ENCODE measurements at places on chromosomes 5 and 9.

DNA sequence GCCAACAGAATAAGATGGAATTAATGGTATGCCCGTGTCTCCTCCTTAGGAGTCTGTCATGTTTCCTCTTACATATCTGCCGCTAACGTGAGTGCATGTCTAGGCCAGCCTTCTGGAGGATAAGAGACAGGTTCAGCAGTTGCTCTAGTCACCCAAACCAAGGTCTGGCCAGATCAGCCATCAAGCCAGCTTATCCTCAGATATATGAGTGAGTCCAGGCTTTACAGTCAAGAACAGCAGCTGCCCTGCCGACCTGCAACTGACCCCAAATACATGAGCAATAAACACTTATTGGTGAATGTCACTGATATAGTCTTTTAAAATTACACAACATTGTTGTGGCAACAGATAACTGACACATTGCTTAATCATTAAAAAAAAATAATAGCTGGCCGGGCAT lies 123.5 kb downstream of the TSSK1B start:
- no peak for DNase-seq

DNA sequence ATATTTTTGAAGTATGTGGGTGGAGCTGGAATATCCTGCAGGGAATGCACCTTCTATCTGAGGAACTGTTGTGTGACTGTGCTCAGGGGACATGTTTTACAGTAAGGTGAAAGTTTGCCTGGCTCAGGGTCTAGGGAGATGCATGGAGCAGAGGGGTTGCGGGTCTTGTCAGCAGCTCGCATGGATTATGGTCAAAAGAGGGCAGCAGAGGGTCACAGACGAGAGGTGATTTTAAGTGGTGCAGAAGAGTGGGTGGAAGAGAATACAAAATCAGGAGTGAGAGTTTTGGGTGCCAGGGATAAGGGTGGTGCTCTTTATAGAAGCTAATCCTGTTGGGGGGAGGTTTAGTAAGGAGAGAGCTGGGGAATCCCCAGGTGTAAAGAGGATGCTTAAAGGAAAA lies 53.5 kb upstream of the GRIN3A start:
- DNase-seq = peak; percentile 46

GRCh38 chr5:39093352-39093751 lies 19.2 kb upstream of the RICTOR start:
- no peak for DNase-seq

DNA sequence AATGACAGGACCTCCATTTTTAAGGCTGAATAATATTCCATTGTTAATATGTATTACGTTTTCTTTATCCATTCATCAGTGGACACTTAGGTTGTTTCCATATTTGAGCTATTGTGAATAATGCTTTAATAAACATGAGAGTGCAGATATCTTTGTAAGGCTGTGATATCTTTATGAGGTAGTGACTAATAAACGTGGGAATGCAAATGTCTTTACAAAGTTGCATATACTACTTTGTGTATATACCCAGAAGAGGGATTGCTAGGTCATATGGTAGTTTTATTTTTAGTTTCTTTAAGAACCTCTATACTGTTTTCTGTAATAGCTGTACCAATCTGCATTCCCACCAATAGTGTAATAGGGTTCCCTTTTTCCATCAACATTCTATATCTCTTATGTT lies 148.7 kb downstream of the FOCAD start:
- DNase-seq = no peak

GRCh38 chr5:139787257-139787567 lies 8.4 kb upstream of the PSD2 start:
- no peak for DNase-seq

DNA sequence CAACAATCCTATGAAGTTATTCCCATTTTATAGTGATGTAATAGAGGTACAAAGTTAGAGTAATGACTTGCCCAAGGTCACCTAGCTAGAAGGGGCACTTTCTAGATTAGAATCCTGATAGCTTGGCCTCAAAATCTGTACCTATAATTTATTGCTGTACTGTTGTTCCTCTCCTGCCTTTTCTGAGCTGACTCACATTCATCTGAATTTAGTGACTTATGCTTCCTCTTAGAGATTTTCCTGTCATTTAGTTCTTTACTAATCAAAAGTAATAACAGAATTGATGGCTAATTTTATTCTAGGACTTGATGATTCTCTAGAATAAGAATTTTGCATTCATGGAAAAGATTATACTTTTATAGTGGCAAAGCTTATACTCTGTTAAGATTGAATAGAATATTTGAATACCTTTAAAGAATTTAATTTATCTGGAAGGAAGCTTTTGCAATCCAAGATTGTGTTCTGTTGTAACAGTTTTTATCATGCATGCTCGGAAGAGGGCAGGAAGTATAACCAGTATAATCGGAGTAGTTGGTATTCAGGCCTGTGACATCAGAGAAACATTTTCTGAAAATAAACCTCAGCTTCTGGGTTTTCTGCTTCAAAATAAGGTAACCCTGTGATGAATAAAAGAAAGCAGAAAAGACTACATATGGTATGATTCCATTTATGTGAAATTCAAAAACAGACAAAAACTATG lies 21.3 kb downstream of the CYSTM1 start:
- DNase-seq = no peak

DNA sequence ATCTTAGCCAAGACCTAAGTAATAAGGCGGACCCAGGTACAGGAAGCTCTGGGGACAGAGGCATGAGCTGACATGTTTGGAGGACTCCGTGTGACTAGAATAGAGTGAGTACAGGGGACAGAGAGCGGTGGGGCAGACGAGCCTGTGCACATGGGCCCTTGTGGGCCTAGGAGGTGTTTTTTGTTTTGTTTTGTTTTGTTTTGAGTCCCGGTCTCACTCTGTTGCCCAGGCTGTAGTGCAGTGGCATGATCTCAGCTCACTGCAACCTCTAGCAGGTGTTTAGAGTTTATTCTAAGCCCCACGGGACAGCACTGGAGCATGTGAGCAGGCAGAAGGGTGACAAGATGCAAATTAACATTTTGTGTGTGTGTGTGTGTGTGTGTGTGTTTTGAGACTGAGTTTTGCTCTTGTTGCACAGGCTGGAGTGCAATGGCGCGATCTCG lies 3.1 kb upstream of the EEIG1 start:
- DNase-seq = no peak

DNA sequence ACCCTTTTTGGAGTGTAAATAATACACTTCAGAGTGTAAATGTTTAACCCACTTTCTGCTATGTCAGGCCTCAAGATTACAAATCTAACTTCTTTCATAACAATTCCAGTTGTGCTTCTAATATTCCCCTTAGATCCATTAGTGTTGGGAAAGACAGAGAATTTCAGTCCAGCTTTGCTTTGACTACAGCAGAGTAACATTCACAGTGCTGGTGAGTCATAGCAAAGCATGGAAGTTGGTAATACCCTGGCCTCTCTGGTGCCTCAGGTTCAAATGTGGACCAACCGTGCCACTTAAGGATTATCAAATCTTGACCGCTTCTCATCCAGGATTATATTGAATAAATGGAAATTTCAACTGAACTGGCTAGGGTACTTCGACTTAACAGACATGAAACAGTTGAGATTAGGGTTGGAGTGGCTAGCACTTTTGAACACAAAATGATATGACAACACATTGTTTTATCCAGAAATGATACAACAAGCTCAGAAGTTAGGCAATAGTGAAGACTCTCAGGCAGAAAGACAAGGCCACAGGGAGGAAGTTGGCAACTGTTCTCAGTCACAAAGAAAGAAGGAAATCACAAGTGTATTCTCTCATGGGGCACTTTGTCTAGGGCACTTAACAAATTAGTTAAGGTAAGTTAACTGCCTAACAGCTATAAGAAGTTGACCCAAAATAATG lies 24.4 kb upstream of the RASA1 start:
- no peak for DNase-seq

- no peak for DNase-seq
Measured at GRCh38 chr5:8471581-8471980, 602.6 kb downstream of the MTRR start.

GRCh38 chr5:54234304-54234933 lies 76.0 kb downstream of the ARL15 start:
- DNase-seq = no peak

GRCh38 chr5:29899583-29899982 lies 1293.9 kb upstream of the CDH6 start:
- DNase-seq = no peak

DNA sequence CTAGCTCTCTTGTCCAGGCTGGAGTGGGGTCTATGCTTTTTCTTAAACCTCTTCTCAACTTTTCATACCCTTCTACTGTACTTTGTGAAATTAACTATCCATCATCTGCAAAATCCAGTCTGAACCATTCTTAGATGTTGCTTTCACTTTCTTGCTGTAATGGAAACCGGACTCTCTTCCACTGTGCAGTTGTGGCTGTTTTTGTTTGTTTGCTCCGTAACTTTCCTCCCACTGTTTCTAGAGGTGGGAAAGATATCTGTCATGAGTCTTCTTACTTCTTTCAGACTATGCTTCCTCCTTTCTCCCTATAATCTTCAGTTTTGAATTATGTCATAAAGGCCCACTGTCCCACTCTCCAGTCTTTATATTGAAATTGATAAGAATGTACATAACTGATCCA lies 6.5 kb downstream of the TNPO1 start:
- DNase-seq = no peak

DNA sequence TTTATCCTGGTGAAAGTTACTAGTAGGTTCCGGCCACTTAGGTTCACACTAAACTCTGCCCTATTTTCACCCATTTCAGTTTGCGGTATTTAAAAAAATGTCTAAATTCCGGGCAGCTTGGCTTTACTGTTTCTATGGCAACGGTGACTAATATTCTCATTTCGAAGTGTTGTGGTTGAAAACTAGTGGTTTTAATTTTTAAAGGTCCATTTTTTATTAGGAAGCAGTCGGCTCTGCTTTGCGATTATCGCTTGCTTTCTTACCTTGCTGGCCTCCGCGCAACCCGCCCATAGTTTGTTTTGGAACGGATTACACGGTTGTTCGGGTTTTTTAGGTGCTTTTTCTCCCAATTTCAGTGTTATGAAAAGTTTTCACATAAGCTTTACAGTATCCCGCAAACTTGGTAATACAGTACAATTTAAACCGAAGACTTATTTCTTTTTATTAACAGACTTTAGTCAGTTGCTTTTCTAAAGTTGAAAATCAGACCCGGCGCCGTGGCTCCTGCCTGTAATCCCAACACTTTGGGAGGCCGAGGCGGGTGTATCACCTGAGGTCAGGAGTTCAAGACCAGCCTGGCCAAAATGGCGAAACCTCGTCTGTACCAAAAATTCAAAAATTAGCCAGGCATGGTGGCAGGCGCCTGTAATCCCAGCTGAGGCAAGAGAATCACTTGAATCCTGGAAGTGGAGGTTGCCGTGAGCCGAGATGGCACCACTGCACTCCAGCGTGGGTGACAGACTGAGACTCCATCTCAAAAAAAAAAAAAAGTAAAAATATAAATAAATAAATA lies 1.6 kb downstream of the KDM4C start:
- peak; percentile 15 for DNase-seq

GRCh38 chr9:37564916-37565315 lies 11.3 kb downstream of the FBXO10 start:
- DNase-seq = no peak

GRCh38 chr5:77882670-77883257 lies 106.6 kb upstream of the TBCA start:
- no peak for DNase-seq

DNA sequence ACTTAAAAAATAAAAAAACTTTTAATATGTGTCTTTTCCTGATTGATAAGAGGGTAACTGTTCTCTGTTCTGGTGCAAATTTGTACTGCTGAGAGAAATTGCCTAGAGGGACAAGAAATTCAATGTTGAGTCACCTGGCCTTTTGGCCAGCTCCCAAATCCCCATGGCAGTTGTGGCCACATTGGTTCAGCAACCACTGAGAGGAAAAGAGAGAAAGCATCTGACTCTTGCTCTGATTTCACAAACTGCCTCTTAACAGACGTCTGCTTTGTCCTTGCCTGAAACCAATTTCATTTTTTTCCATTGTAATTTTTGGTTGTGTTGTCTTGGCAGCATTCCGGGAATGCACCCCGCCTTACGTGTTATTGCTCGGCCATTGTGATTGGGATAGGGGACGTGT lies 42.4 kb downstream of the NTRK2 start:
- DNase-seq = no peak

DNA sequence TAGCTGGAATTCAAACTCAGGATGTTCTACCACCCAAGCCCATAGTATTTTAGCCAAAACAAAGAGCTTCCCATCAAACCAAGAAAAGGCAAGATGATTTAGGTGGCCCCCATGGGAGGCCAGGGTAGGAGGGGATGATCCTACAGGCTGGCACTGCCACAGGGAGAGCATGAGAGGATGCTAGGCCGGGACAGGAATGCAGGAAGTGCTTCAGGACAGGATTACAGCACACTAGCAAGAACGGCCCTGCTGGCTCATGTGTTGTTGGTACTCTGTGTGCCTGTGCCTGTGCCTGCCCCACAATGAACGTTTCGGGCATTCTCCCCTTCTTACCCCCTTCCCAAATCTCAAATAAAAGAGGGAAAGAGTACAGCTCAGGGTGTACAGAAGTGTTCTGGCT lies 110.7 kb upstream of the TRIM32 start:
- DNase-seq = no peak

DNA sequence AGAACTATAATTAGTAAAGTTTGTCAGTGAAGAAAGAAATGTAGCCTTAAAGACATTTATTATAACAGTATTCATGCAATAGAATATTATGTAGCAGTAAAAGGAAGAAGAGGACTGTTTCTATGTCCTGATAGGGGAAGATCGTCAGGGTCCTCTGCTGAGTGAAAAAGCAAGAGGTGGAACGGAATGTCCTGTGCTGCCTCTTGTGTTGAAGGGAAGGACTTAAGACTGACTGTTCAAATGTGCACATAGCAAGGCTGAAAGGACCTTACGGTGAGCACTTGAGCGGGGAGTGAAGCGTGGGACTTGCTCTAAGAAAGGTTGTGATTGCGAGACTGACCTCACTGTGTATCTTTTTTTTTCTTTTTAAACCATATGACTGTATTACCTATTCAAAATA lies 63.2 kb downstream of the SNX24 start:
- no peak for DNase-seq
